ENCODE measurements at places on chromosomes 2 and 18. TPM values are rescaled to one million over a fixed set of nuclear protein-coding genes. Genes with fewer than 3 reads are reported as not detected.

- DNase-seq, result no peak
Measured at GRCh38 chr2:173216051-173216450, 138.6 kb upstream of the CDCA7 start.

GRCh38 chr2:165795011-165795410, 964 bp upstream of the GALNT3 start:
- DNase-seq, result no peak

DNA sequence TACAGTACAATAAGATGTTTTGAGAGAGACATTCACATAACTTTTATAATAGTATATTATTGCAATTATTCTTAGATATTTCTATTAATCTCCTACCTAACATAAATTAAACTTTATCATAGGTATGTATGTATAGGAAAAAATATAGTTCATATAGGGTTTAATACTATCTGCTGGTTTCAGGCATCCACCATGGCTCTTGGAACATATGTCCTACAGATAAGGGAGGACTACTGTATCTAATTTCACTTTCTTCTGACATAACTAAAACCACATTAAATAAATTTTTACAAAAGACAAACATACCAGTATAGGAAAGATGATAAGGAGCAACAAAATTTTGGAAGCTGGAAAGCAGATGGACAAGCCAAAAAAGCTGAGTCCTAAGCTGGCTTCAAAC, 67.9 kb upstream of the TMEM17 start:
- no peak for DNase-seq

GRCh38 chr2:69298261-69298660, 88.8 kb downstream of the GFPT1 start:
- DNase-seq, result no peak

POTEI gene
- total RNA-seq, result not detected

GRCh38 chr2:230305416-230306275, 21.3 kb upstream of the SP140L start:
- DNase-seq, result no peak

RAD51AP2 gene
- total RNA-seq, result not detected

- DNase-seq, result no peak
Measured at GRCh38 chr2:189252991-189253675, 73.6 kb upstream of the COL5A2 start.

DNA sequence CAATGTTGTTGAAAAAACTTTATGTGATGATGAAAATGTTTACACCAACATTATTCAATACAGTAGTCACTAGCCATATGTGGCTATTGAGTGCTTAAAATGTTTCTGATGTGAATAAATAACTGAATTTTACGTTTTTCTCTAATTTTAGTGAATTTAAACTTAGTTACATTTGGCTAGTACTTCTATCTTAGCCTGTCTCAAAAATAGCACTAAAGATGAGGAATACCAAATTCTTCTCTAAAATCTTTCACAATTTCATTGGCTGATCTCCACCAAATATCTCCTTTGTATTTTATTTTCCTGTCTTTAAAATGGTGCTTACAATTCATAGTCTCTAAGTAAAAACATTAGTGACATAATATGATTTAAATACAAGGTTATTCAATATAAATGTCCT, 83.7 kb upstream of the RND3 start:
- no peak for DNase-seq

DNA sequence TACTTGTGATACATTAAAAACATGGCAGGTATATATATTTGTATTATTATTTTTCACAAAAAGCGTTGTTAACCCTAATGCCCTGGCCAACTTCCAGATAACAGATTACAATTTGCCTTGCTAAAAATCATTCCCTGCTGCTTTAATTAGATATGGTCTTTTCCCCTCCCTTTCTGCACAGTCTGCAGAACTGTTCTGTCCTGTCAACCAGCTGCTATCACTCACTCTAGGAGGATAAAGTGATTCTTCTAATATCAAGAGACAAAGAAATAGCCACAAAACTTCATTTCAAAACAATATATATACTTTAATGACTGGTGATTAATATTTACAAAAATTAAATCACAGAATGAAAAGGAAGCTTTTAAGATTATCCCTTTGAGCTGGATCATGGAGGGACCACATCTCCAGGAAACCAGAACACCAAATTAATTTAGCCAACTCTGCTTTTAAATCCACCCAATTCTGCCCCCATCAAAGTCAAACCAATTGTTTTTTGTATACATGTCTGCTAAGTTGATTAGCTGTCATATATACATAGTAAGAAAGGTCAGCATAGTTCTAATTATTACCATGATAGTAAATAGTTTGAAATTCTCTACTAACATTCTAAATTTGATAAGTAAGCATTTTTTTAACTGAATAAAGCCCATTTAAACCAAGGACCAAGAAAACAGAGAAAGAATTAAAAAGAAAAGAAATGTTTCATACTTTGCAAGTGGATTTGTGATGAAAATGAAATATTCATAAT, 55.7 kb downstream of the RND3 start:
- no peak for DNase-seq

GRCh38 chr18:3508576-3509549, 58.9 kb downstream of the TGIF1 start:
- no peak for DNase-seq

DSG4 gene
- total RNA-seq, result not detected
